ENCODE measurements at places on chromosomes 3 and 15.

- DNase-seq, result no peak
Measured at GRCh38 chr3:99536555-99537314, 101.7 kb upstream of the COL8A1 start.

GRCh38 chr15:77350792-77351191 lies 69.1 kb downstream of the PEAK1 start:
- DNase-seq, result no peak

DNA sequence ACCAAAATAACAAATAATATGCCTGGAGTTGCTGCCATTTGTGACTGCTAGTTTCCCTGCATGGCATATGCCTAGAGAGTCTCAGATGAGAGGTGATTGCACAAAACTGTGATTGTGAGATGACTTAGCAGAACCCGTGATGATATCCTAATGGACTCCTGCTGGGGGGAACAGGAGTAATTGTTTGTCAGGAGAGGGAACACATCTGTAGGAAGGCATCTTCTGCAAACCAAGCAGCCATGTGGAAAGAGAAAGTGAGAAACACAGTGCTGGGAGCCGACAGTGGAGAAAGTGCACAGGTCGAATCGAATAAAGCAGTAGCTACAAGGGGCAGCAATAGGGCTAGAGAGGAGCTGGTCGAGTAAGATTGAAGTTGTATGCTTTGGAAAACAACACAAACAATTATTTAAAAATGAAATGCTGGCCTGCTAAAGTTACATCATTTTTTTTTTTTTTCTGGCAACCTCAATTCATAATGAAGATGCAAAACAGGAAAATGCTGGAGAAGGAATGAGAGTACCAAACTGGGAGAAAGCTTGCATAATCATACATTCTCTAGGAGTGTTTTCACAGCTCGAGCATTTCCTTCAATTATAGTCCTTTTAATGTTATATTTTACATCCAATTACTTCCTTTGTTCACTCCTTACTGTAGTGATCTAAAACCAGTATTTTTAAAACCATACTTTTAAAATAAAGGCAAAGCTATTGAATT lies 494.2 kb upstream of the AGTR1 start:
- no peak for DNase-seq

- no peak for DNase-seq
Measured at GRCh38 chr15:74489518-74490338, 28.8 kb upstream of the UBL7 start.

GRCh38 chr3:168823466-168823865 lies 727.7 kb upstream of the GOLIM4 start:
- no peak for DNase-seq

GRCh38 chr3:127064391-127065137 lies 81.6 kb downstream of the PLXNA1 start:
- no peak for DNase-seq

DNA sequence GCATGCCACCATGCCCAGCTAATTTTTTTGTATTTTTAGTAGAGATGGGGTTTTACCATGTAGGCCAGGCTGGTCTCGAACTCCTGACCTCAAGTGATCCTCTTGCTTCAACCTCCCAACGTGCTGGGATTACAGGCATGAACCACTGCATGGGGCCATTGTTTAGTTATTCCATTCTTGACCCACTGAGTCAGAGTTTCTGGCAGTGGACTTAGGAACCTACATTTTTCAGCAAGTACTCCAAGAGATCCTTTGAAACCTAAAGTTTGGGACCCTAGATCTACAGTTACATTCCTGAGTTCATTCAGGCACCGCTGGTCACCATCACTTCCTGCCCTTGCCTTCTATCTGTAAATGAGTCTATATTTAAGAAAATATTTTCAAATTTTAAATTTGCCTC lies 1.4 kb upstream of the TNFSF10 start:
- no peak for DNase-seq

DNA sequence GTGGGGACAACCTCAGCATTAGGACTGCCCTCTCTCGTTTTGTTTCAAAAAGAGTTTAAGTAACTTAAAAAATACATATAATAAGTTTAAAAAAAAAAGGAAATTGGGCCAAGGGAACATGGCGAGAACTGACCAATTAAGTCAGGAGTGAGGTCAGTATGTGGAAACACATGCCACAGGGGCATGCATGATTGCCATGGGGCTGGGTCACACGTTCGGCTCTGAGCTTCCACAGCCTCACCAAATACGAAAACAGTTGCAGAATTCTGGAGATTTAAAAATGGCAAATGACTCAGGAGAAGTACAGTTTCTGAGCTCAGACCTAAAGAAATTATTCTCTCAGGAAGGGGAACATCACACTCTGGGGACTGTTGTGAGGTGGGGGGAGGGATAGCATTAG lies 24.1 kb downstream of the PDE8A start:
- no peak for DNase-seq

DNA sequence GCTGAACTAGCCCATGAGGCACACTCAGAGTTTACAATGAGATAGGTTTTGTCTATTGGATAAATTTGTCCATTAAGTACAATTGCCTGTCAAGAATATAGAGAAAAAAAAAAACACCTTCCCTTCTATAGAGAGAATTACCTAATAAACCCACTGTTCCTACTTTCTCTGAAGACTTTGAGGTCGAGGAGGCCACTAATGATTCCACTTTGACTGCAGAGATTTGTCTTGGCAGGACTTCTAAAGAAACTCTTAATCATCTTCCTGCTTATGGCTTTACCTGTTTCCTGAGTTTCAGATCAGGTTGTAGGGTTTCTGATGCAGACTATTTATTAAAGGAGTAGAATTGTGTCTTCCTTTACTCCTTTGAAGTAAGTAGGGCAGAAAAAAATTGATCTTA lies 342.4 kb upstream of the KCNMB2 start:
- no peak for DNase-seq

DNA sequence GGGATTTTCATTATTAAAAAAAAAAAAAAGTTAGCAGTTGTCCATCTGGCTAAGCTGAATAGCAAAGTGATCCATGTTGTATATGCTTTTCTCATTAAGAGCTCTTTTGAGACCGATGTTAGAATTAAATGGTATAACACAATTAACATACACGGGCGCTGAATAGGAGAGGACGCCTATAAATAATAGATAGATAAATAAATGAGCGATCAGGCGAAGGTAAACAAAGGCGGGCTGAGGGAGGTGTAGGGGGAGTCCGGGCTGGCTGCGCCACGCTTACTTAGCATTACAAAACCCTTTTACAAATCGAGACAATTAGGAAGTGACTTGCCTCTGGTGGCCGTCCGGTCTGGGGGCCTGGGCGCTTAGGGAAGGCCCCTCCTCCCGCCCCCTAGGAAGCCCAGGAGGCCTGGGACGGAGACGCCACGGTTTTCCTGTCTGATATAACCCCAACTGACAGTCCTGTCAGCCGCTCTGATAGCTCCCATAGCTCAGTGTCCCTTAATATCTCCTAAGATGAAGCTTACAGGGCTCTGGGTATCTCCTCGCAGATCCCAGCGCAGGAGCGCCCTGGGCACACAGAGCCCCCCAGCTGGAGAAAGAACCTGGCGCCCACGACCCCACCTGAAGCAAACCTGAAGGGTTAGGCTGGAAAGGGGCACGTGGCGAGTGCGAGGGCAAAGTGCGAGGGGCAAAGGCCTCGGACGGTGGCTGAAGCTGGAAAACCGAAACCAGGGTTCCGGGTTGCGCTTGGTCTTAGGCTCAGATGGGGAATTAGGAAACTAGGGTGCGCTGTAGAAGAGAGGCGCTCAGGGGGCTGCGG lies 3.6 kb downstream of the SOX14 start:
- DNase-seq, result no peak

- no peak for DNase-seq
Measured at GRCh38 chr3:149333176-149333859, at the start of gene TM4SF18. Gene TM4SF18 (minus strand): TSS chr3:149333636. CDS start chr3:149333382, 254 bp downstream.

DNA sequence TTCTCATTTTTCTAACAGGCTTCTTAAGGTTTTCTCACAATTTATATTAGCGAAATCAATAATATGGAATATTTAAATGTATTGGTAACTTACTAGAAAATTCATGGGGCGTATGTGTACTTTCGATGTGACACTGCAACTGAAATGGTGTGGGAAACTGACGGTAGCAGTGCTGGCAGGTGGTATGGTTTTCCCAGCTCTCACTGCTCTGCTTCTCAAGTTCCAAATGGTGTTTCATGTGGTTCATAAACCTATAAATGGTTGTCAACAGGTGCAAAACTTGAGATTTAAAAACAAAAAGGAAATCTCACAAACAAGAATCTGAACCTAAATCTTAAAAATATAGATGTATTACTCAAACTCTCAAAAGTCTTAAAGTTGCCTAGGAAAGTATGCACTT lies 54.7 kb downstream of the ZNF280D start:
- no peak for DNase-seq

GRCh38 chr3:111333642-111334041 lies 208.4 kb upstream of the CD96 start:
- DNase-seq, result no peak

DNA sequence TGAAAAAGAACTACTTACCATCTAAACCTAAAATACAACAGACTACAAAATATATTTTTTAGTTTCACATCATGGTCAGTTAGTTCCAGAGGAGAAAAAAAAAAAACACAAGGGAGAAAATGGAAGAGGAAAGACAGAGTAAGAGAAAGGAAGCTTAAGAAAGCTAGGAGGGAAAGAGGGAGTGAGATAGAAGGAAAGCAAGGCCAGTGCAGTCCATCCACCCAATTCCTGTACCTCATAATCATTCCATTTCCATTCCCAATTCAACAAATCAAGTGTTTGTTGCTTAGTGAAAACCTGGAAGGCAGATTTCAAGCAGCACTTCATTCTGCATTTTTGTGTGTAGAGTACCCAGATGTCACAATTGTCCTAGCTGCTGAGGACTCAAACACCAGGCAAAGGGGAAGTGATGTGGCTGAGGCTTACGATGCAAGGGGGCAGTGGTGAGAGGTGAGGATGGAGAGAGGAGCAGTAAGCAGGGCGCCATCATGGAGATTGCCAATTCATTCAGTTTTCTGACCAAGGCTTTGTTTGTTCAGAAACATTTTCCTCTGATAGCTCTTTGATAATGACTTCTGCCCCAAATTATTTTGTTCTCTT lies 83.6 kb upstream of the GSK3B start:
- DNase-seq, result no peak

DNA sequence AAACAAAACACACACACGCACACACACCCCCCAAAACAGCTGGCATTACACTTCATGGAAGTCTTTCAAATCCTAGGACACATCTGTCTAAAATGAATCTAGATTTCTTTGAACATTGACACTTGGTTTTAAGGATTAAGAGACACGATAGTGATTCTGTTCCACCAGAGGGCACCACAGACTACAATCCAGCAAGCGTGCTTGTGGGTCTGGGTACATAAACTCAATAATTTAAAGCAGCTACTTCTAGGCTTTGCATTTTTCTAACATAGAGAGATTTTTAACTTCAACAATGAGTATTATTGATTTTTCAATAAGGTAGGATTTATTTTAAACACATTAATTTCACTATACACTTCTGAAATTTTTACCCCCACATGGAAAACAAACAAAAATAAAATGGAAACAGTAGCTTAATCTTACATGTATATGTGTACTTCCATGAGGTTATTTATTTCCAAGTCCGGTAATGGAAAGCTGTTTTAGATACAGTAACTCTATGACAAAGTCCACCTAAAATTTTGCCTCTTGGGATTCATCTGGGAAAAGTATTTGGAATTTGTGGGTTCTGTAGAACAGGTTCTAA lies 564.0 kb upstream of the TGFBR2 start:
- DNase-seq, result peak; percentile 25
